ENCODE measurements at places on chromosomes 12 and 14.

DNA sequence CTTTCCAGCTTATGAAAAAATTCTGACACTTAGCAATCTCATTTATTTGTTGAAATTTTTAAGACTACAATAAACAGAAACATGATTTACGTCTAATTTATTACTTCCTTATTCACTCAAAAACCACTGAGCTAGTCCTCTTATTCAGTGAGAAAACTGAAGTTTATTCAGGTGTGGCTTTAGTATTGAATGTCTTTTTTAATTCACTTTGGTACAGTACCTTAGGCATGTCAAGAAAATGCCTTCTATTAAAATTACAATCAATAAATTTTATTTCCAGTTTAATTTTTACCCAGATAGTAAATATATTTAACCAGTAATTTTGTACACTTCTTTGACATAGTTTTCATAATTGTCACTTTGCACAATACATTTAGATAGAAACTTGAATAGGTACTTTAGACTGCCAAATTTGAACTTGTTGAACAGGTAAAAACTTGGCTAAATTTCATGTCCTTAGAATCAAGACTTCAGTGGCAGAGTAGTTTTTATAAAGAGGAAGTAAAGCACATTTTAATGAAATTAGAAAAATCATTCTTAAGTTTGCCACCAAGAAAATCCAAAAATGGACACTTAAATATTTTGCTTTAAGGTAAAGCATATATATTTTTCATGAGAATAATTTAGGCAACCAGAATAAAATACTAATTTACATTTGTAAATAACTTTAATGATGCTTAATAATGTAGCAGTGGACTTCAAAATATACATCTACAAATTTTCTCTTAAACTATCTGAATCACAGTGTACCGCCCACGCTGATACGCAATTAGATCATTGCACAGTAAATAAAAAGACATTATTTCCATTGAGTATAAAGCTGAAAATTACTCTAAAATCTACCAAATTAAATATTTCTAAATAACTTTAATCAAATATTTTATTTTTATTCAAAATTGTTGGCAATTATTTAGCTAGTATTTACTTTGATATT, 159.1 kb downstream of the RASSF9 start:
- DNase-seq, result no peak

DNA sequence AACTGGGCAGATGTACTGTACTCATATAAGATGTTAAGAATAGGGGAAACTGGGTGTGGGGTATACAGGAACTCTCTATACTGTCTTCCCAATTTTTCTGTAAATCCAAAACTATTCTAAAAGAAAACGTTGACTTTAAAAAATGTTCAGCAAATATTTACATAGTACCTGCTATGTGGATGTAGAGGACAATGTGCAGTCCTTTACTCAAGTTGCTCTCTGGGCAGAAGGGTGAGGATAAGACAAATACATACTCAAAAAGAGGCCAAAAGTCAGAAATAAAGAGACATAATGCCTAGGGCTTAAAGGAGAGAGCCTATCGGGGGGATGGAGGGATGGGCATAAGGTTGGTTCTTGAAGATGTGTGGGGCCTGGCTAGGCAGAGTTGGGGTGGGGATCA, 44.7 kb downstream of the PPP1R36 start:
- DNase-seq, result no peak

DNA sequence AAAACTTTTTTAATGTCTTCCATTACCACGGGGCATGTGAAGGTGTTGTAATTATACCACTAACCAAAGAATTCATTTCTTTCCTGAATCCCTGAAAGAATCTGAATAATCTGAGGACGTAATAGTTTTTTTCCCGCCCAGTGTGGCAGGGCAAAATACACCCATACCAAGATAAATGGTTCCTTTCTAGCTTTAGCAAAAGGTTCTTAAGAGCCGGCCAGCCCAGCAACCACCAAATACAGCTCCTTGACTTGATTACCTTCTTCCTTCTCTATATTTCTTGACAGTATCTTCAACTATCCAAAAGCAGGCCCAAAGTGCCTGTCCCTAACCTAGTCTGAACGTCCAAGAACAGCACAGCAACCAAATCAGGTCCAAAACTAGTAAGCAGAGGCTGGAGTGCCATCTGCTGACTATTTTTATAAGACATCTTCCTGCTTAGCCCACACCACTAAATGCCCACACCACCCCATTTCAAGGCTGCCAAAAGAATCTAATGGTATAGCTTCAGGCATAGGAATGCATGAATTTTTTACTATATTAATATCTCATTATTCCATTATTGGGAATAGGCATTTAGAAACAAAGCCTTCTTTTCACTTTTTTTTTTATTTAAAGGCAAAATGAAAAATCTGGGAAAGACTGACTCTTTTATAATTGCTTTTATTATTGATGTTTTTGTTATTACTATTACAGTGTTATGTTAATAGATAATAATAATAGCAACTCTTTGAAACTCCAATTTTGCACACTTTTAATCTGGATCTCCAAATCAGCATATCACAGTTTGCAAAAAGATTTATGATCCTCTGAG, 524.4 kb downstream of the MED13L start:
- DNase-seq, result peak; percentile 48

DNA sequence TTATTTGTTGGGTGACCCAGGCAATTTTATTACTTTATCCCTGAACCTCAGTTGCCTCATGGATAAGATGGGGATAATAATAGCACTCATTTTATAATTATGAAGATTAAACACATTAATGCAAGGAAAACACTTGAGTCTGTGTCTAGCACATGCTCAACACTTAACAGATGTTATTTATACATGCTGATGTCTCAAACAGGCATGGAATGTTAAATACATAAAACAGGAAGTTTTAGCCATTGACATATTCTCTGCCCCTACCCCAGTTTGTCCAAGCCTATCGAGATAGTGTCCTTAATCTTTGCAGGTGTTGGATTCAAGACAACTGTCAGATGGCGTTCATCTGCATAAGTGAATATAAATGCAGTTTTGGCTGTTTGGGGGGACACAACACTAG, 109.8 kb downstream of the SCAF11 start:
- no peak for DNase-seq

DNA sequence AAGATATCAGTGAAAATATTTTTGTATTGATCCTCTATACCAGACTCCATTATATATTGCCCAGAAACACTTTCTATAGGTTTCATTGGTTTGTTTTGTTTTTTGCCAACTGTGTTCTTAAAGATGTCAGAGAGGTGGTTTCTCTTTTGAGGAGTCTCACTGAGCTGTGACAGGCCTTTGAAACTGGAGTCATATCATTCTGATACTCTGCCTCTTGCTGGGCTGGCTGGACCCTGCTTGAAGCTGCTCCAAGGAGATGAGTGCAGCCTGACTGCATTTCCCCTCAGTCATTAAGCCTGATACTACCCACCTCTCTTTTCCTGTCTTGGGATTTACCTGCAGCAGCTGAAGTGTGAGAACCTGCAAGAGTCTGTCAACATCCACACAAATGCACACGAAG, 16.4 kb upstream of the TAS2R30 start:
- DNase-seq, result no peak

GRCh38 chr12:10861366-10861765, 12.1 kb upstream of the PRR4 start:
- DNase-seq, result no peak

GRCh38 chr12:102883204-102883799, 33.7 kb downstream of the PAH start:
- no peak for DNase-seq

- no peak for DNase-seq
Measured at GRCh38 chr12:102369876-102370275, 110.5 kb downstream of the IGF1 start.

- no peak for DNase-seq
Measured at GRCh38 chr12:25752710-25753309, 199.7 kb upstream of the LMNTD1 start.

DNA sequence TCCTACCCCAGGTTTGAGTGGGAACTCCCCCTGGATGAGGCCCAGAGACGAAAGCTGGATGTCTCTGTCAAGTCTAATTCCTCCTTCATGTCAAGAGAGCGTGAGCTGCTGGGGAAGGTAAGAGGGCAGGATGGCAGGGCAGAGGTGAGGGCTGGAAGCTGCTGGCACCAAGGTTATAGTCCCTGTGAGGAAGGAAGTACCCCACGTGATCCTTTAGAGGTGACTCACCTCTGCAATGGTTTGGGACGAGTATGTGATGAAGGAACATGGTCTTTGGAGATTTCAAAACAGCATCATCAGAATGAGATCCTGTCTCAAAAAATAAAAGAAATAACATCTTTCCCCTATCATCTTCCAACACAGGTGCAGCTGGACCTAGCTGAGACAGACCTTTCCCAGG, 9.2 kb upstream of the MYL6B start:
- no peak for DNase-seq

- no peak for DNase-seq
Measured at GRCh38 chr14:82528016-82528415, 994.4 kb upstream of the SEL1L start.
